ENCODE measurements at places on chromosomes 12 and 14.

- DNase-seq, result peak; percentile 42
Measured at GRCh38 chr14:54564868-54565784, 1.8 kb upstream of the SAMD4A start.

- DNase-seq, result no peak
Measured at GRCh38 chr12:94148739-94149118, 352 bp downstream of the PLXNC1 start.

DNA sequence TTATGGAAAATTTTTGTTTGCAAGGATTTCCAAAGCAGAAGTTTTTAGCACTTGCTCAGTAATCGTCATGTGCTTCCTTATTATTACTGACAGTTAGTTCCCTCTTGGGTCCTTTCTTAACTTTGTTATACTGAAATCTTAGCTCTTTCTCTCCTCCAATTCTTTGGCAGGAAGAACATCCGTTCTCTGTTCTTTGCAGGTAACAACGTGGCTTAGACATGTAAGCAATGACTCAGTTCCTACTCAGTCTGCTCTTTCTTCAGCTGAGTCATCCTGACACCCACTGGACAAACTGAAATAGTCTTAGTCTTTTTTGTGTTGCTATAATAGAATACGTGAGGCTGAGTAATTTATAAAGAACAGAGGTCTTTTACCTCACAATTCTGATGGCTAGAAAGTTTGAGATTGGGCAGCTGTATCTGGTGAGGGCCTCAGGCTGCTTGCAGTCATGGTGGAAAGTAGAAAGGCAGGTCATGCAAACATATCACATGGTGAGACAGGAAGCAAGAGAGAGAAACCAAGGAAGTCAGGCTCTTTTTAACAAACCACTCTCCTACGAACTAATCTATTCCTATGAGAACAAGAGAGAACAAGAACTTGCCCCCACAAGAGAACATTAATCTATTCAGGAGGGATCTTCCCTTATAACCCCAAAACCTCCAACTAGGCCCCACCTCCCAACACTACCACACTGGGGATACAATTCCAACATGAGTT lies 49.2 kb downstream of the TESPA1 start:
- peak; percentile 80 for DNase-seq

DNA sequence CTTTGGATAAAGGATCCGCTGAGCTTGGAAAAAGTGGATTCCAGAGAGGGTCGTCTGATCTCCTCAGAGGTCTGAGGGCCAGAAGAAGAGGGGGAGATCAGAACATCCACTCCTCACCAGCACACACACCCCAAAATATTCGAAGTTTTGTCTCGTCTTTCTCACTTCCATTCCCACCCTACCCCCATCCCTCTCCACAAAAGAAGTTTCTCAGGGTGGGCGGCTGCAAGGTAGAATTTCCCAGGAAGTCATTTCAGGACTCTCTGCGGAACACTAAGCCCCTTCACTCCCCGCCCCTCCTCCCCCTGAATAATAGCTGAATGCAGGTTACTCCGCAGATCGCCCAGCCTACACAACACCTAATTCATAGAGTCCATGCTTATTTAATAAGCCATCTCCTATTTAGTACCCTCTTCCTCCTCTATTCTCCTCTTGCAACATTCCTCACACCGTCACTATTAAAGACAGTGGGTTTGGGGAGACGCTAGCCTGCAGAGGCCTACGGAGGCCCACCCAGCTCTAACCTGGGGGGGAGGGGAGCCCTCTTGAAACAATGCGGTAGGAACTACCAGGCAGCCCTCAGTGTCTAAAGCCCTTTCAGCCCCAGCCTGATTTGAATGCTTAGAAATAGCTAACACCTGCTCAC lies 649 bp upstream of the SALL2 start:
- DNase-seq, result peak; percentile 61

- no peak for DNase-seq
Measured at GRCh38 chr12:13152281-13152680, 44.2 kb upstream of the EMP1 start.

DNA sequence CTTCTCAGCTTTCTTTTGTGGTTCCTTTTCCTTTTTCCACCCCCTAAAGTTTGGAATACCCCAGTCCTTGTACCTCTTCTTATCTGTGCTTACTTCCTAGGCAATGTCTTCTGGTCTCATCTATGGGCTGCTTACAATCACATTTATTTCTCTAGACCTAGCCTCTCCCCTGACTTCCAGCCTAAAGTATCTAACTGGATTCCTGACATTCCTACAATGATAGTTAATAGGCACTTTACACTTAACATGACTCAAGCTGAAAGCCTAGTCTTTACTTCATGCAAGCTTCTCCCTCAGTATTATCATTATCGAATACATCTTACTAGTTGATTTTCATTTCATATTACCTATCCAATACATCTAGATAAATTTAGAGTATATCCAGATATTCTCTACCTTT lies 21.2 kb downstream of the CLECL1 start:
- DNase-seq, result no peak

- DNase-seq, result peak; percentile 70
Measured at GRCh38 chr14:31251028-31251958, 43.7 kb upstream of the HECTD1 start.

GRCh38 chr14:105581551-105582341 lies 55.4 kb downstream of the TMEM121 start:
- DNase-seq, result no peak

- DNase-seq, result no peak
Measured at GRCh38 chr12:82833481-82833880, 146.8 kb downstream of the TMTC2 start.

GRCh38 chr12:81668475-81668874 lies 90.7 kb downstream of the PPFIA2 start:
- peak; percentile 15 for DNase-seq
